ENCODE measurements at places on chromosomes 3 and 15. TPM values are rescaled to one million over a fixed set of nuclear protein-coding genes. Genes with fewer than 3 reads are reported as not detected.

The LPP gene
- 8.5 TPM for total RNA-seq

The SERINC4 gene
- total RNA-seq = 0.08 TPM

The MAP6D1 gene
- 6.9 TPM for total RNA-seq

The GOLGA8T gene
- 1.7 TPM for total RNA-seq

The SLC22A14 gene
- total RNA-seq = 0.03 TPM

The C3orf85 gene
- not detected for total RNA-seq

The BTLA gene
- not detected for total RNA-seq

The TMEM108 gene
- not detected for total RNA-seq

The GJD2 gene
- not detected for total RNA-seq

The C2CD4A gene
- total RNA-seq = 0.05 TPM

The CCDC71 gene
- total RNA-seq = 15.3 TPM

The DNAH12 gene
- 0.03 TPM for total RNA-seq

The SEMA7A gene
- total RNA-seq = 2.3 TPM

The ADAMTS9 gene
- total RNA-seq = 0.92 TPM

The ATP13A5 gene
- total RNA-seq = not detected

The KCNMB2 gene
- total RNA-seq = not detected

The ROBO2 gene
- not detected for total RNA-seq

The RGMA gene
- 0.19 TPM for total RNA-seq

The PLA2G4D gene
- total RNA-seq = not detected

The PLSCR4 gene
- 6.5 TPM for total RNA-seq

The GOLGA6B gene
- not detected for total RNA-seq

The SMCO1 gene
- 0.03 TPM for total RNA-seq

The MKRN3 gene
- 2.8 TPM for total RNA-seq

The FOXL2NB gene
- 0.89 TPM for total RNA-seq

The FBXW12 gene
- not detected for total RNA-seq

The GMNC gene
- not detected for total RNA-seq

Measured in A549 treated with CORT108297 at 1 μM for 4 hours (cell line).